ELR (cell line): ENCODE measurements at places on chromosomes 13 and 19.
A peak's percentile ranks its signal among the peaks of the same experiment; 100 is the strongest.

GRCh38 chr13:35760735-35761281 is 284.3 kb upstream of the MAB21L1 start:
- no peak for DNase-seq

GRCh38 chr13:100231176-100231575 is 142.3 kb downstream of the PCCA start:
- no peak for DNase-seq

GRCh38 chr19:788983-789700 is 8.1 kb upstream of the PTBP1 start:
- no peak for DNase-seq

DNA sequence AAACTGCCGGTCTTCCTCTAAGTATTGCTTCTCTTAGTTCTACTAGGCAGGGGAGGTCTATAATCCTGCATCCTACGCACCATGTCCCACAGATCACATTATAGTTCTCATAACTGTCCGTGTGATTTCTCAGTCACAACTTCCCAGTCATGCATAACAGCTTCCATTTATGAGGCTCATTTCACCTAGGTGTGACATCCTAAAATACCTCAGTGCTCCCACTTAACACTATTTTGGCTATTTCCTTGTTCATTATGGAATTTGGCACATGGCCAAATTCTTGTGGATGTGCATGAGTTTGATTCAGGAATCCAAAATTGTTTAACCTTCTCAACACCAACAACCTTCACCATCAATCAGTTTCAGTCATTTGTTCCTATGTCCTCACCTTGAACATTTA is 989.9 kb downstream of the OLFM4 start:
- DNase-seq, result no peak

DNA sequence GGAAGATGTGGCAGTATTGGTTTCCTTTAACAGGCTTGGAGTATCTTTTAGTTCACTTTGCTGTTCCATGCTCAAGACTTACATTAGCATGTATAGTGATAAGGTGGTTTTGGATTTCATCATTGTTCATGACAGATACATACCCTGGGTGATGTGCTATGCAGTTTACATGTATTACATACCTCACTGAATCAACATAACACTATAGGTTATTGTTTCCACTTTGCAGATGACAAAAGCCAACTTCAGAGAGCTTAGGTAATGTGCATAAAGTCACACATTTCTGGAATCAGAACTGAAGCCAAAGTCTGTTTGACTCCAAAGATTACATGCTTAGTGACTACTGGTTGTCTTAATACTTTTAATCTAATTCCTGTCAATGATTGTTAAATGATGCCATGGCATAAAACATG is 7.1 kb downstream of the COMMD6 start:
- DNase-seq, result no peak

GRCh38 chr19:38093587-38093986 is 130.4 kb downstream of the DPF1 start:
- DNase-seq, result no peak

DNA sequence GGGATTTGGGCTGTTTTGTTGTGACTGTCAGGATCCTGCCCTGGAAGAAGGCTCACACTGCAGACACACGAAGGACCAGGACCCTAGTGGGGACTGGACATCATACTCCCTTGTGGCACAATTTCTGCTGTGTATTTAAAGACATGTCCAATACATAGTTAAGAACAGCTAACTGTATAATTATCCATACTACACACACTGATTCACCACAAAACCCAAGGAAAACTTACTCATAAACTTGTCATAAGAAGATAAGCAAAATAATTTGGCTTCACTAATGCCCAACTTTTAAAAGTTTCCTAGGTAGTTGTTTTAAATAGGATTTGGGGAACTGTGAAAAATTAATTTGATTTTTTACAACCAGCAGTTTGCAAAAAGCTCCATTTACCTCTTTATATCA is 46.1 kb downstream of the LATS2 start:
- peak; percentile 79 for DNase-seq

DNA sequence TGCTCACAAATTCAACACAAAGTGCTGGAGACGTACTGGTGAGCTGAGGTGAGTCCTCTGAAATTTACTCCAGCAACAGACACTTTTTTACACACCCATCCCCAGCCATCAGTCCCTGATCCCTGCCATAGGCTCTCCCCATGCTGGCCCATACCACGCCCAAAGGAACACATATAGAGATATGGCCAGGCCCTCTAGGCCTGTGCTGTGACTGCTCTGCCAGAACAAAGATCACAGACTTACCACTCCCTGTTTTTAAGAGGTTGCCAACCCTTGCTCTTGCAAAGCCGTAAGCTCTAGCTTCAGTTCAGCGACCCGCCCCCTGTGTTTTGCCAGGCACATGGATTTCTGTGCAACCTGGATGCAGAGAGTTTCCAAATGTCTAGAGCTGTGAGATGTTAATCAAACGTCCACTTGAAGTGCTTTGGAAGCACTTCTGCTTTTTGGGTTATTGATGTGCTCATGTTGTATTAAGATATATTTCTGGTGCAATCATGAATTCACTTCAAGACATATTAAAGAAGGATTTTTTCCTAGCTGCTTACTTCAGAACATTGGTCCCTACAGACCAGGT is 59.7 kb downstream of the DLEU7 start:
- DNase-seq, result no peak

GRCh38 chr19:1685046-1685445 is 32.6 kb upstream of the TCF3 start:
- DNase-seq, result no peak

DNA sequence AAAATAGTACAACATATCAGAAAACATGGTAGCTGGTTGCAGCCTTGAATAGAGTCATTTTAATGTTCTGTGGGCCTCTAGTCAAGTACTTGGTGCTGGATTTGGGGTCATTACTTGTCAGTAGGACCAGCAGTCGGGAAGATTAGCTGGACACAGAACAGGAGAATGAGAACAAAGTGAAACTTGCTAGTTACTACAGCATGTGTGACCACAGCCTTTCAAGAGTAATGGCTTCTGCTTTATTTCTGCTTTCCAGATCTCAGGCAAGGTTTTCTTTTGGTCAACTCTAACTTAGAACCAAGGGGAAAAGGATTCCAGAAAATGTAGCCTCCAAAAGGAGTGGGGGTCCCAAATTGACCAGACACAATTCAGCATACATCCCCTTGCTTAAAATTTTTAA is 17.1 kb upstream of the VWA8 start:
- no peak for DNase-seq

DNA sequence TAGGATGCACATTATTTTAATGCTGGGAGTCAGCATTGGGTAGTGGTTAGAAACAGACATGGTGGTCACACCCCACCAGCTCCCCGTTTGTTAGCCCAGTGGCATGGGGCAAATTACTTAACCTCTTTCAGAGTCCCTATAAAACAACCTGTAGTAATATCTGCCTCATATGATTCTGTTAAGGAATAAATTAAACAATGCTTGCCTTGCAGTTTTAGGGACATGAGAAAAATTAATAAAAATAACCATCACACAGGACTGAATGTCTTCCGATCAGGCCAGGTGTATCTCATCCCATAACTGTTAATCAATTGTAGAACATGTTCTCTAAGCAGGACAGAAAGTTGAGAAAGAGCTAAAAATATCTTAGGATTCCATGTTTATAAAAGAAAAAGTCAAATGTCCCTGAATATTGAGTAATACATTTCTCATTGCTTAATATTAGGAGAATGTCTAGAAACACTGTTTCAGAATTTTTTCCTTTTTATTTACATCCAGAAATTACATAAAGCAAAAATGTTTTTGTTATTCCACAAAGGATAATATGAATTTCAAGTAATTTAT is 196.5 kb downstream of the GPC6 start:
- DNase-seq, result no peak

DNA sequence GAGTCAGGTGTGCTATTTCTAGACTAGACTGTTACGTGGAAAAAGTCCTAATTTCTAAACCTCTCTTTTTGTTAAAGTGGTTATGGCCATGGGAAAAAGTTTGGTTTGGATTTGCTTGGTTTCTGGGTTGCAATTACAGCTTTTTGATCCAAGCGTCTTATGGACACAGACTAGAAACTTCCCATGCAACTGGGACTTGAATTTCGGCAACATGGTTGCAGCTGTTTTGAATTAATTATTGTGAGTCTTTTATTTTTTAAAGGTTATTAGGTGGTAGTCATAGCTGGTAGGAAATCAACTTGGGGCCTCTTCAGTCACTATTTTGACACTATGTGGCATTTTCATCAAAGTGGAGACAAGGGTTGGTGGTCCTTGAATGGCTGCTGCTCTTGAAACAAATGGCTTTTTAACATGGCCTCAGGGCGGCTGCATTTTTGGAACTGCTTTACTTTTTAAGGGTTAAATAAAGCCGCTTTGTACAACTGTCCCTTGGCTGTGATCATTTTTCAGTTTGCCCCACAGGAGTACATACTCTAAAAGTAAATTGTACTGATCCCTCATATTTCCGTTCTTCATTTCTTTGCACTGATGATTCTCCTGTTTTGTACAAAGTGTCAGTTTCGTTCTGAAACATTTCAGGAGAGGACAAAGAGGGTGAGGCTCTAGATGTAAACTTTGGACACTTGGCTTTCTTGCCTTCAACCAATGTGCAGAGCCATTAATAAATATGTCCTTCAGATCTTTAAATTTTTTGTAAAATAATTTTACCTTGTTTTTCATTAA is 15.9 kb downstream of the HNRNPM start:
- no peak for DNase-seq

GRCh38 chr19:1279782-1280341 is 4.5 kb downstream of the FAM174C start:
- DNase-seq, result peak; percentile 83

- peak; percentile 40 for DNase-seq
These were observed 522.6 kb downstream of the RFC3 start for GRCh38 chr13:34340534-34340933.

DNA sequence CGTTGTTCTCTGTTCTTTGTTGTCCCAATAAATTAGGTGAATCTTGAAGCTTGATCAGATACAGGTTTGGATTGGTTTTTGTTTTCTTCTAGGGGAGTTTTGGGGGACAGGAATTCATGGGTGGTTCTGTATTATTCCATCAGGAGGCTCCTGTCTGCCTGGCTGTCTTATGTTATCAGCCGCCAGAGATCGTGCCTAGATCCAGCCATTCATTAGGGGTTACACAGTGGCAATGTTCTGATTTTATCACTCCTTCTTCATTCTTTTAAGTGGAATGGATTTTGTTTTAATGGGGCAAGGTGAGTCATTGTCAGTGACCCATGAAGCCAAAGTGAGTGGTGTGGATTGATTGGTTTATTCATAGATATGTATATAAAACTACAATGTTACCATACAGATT is 71.9 kb downstream of the CHST8 start:
- no peak for DNase-seq

GRCh38 chr13:50787316-50788195 is 55.9 kb downstream of the DLEU7 start:
- no peak for DNase-seq

DNA sequence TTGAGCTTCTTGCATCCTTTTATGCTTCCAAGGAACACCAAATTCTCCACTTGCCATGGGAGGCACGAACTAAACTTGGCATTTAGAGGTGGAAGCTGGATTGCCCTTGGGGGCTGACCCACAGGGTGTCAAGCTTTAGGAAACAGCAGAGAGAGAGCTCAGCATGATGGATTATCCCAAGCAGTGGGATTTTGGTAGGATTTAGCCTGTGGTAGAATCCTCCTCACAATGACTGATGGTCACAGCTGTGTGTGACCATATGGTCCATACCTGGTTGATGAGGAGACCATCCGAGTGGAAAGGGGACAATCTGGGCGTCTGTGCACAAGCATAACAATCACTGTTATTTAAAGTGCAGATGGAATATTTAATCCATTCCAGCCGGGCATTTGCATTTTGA is 40.1 kb upstream of the PSG9 start:
- no peak for DNase-seq

GRCh38 chr13:80428349-80429096 is 87.6 kb upstream of the SPRY2 start:
- DNase-seq, result no peak

DNA sequence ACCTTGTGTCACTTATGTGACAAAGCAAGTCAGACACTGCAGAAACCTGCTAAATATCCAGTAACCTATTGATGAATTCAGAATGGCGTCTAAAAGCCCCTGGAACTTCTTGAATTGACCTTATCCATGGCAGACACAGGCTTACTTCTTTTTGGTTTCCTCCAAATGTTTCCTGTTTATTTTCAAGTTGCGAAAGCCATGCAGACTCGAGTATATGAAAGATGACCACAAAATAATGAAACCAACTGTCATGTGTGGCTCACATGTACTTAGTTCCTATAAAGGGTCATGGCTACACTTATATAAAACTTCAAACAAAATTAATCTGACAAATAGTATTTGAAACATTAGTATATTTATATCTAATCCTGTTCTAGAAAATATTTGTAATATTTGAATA is 113.1 kb upstream of the FNDC3A start:
- DNase-seq, result no peak

DNA sequence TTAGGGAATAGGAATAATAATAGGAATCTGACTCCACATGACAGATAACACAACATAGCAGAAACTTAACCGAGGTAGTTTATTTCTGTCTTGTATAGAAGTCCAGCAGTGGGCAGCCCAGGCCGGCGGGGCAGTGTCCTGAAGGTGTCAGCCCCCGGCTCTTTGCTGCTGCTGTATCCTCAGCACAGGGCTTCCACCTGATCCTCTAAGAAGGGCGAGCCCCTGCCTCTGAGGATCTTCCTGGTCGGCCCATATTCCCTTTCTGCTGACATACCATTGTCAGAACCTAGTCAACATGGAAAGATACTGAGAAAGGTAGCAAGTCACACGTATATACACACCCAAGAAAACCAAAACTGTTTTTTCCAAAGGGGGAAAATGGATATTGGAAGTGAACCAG is 56.2 kb upstream of the GPR183 start:
- DNase-seq, result no peak

DNA sequence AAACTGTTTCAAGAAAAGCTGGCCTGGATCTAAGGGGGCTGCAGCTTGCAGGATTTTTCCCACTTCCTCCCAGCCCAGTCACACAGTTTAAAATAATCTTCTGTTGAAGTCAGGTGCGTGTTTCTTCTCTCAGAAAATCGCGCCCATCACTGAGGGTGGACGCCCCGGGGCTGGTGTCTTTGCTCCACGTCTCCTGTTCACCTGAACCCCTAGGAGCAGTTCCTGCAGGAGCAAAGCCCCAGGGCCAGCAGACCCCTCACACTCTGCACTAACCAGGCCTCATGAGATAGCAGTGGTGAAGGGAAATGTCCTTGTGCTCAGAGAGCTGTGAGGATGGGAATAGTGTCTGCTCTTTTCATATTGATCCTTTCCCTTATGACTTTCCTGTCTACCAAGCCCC is 920 bp upstream of the SIGLEC7 start:
- DNase-seq, result no peak

- DNase-seq, result no peak
These were observed 8.8 kb downstream of the PRR36 start for GRCh38 chr19:7865262-7865911.

GRCh38 chr19:47778954-47779351 is 450 bp downstream of the SELENOW start:
- DNase-seq, result peak; percentile 26

GRCh38 chr19:709196-709964 is 645 bp downstream of the PALM start:
- DNase-seq, result no peak
